ENCODE measurements at places on chromosomes 12 and 14.

GRCh38 chr12:120668091-120668867 lies 18.7 kb upstream of the MLEC start:
- no peak for DNase-seq

- DNase-seq = no peak
These were observed 1.5 kb downstream of the L3HYPDH start for GRCh38 chr14:59482541-59483331.

DNA sequence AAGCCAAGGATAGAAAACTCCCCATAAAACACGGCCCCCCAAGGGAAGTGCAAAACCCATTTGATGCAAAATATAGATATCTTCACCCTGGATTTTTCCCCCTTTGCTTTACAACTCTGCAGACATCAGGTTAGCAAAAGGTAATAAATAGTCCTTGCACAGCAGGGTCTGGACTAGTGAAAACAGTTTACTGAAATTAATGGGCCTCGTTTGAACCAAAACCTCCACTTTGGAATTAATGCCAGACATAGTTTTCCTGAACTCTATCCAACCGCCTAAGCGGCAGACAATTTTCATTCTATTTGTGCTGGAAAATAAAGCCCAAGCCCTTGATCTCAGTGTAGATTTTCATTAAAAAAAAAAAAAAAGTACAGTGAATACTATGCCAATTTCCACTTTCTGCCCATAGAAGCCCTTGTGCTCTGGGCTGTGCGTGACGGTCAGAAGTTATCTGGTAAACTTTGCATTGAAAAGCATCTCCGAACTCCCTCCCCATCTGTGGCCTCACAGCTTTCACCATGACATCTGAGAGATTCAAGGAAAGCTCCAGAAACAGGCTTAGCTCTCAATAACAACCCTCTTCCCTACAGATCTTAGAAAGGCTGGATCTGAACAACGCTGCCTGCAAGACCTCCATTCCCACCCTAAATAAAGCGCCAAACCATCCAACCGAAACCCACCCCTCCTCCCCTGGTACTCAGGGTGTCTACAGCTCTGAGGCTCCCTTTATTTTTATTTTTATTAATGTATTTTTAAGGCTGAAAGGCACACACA lies 11.0 kb upstream of the IRF2BPL start:
- DNase-seq = no peak

DNA sequence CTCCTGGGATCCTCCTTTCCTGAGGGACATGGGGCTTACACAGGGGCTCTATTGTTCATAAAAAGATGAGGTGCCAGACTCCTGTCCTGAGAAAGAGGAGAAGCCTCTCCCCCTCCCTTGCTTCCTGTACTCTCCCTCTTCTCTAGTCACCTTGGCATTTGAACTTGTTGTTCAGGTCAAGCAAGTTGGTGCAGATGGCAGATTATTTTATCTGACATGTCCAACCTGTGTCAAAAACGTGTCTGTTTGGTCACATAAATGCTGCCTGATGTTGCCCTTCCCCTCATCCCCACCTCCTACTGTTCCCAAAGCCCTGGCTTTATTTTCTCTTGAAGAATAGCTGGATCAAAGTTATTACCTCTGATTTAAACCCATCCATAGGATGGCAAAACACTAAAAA lies 154.8 kb downstream of the TMX1 start:
- no peak for DNase-seq

- no peak for DNase-seq
These were observed 24.8 kb upstream of the PCED1B start for GRCh38 chr12:47054659-47055058.

GRCh38 chr12:119857041-119857591 lies 20.0 kb downstream of the CIT start:
- no peak for DNase-seq

GRCh38 chr12:116516657-116517056 lies 42.5 kb upstream of the MAP1LC3B2 start:
- no peak for DNase-seq

DNA sequence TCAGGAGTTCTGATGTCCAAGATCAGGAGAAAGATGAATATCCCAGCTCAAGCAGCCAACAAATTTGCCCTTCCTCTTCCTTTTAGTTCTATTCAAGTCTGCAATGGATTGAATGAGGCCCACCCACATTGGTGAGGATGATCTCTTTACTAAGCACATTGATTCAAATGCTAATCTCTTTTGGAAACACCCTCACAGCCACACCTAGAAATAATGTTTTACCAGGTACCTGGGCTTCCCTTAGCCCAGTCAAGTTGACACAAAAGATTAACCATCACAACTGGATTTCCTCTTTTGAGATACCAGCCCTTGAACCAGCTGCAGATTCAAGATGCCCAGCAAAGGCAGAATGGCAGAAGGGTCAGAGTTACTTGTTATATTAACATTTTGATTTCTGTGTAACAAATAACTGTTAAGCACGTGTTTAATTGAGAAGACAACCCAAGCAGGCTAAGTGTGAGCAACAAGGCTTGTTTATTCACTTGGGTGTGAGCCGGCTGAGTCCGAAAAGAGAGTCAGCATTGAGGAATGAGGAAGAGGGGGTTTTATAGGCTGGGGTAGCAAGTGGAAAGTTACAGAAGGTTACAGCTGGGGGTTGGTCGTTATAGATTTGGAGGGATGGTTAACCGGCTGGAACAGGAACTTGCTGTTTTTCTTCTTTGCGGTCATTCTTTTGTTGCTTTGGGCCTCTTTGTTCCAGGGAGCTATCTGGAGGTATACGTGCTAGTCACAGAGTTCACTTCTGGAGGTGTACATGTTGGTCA lies 180.3 kb downstream of the EMP1 start:
- DNase-seq = no peak

DNA sequence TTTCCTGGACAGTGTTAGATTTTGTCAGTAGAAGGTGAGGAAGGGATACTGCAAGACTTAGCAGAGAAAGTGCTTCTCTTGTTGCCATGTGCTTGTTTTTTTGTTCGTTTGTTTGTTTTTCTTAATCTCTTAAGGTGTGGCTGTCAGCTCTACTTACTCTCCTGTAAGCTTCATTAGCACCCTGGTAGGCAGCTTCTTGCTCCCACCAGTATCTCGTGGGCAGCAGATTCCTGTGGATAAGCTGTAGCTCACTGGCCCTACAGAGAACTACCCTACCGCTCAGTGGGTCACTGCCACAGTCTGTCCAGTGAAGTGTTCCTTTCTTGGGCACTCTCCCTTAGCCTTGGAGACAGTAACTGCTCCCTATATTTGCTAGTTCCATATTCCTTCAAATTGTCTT lies 30.1 kb downstream of the VRK1 start:
- DNase-seq = no peak

DNA sequence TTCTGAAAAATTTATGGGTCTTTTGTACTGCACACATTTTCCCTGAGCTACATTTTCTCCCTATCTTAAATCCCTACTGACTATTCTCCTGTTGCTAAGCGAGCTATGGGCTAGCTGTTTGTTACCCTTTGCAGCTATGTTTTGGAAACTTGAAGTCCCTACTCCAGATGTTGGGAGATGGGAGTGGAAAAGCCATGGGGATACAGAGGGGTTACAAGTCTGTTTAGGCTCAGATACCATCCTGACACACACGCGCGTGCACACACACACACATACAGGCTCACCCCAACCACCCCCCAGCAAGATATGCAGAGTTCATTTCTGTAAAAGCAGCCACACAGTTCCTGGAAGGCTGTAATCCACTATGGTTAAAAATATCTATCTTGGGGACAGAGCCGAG lies 15.8 kb downstream of the ATP5MC2 start:
- no peak for DNase-seq

DNA sequence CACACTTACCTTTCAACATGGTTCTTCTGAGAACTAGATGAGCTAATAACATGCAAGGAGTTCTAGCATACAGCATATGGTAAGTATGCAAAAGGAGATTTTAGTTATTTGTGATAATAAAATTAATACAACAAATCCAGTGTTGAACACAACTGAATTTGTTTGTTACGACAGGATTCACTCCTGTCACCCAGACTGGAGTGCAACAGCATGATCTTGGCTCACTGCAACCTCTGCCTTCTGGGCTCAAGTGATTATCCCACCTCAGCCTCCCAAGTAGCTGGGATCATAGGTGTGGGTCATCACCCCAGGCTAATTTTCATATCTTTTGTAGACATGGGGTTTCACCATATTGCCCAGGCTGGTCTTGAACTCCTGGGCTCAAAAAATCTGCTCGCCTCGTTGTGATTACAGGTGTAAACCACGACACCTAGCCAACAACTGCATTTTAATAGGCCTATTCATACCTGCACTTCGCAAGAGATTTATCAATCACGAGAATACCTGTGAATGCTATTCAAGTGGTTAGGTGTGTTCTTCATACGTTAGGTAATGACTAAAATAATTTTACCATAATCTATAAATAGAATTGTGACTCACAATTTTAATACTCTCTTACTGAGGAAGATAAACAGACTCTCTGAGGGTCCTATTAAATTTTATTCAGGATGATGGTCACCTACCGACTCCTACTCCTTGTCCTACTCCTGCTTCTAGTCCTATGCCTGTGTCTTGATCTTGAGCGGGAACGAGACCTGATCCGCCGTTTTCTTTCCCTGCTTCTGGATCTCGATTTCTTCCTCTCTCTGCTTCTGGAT lies 10.0 kb downstream of the RSRC2 start:
- DNase-seq = no peak

- no peak for DNase-seq
These were observed 494.3 kb upstream of the GARIN6 start for GRCh38 chr12:99153293-99153692.

GRCh38 chr14:96479435-96480146 lies 22.6 kb upstream of the PAPOLA start:
- DNase-seq = no peak

- DNase-seq = no peak
These were observed 2.1 kb downstream of the UNG start for GRCh38 chr12:109099431-109100020.

Measured in stimulated activated CD4-positive, alpha-beta T cell treated with anti-CD3 and anti-CD28 coated beads, Interleukin-2, amount 100 ng/mL, for 24 hours (primary cell).